Gastrocnemius medialis (tissue), 4 donors: ENCODE measurements at places on chromosomes 1 and 21.

DNA sequence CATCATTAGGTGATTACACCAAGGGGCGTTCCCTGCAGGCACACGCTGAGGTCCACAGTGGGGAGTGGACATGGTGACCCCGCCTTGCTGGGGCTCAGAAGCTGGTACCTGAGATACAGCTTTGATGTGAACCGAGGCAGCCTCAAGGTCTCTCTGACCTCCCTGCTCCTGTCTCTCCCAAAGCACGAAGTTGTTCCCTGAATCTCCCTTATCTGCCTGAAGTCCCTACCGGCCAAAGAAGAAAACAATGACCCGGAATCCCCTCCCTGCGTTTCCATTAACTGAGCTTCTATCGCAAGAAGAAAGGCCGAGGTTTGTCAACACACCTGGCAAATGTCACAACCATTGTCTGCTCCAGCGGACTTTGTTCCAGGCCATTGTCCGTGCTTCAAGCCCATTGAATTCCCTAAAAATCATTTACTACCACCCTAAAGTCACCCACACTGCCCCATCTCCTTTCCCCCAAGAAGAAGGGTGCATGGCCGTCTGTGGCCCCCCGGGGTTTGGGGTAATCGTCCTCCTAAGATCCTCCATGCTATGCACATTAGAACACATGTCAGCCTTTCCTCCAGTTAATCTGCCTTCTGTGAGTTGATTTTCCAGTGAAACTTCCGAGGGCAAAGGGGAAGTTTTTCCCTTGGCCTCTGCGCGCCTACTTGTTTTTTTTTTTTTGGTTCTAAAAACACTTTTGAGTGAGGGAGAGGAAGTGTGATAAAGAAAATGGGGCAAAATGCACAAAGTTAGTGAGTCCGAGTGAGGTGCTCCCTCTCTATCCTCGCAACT lies 48.1 kb upstream of the COL18A1 start:
- no peak for DNase-seq

GRCh38 chr1:226526801-226527595 lies 21.6 kb upstream of the STUM start:
- DNase-seq, result peak; percentile 30

- DNase-seq, result peak; percentile 82
Measured at GRCh38 chr1:19074902-19075721, 118.6 kb upstream of the IFFO2 start.

- DNase-seq, result no peak
Measured at GRCh38 chr1:240946926-240947325, 335.0 kb upstream of the GREM2 start.

DNA sequence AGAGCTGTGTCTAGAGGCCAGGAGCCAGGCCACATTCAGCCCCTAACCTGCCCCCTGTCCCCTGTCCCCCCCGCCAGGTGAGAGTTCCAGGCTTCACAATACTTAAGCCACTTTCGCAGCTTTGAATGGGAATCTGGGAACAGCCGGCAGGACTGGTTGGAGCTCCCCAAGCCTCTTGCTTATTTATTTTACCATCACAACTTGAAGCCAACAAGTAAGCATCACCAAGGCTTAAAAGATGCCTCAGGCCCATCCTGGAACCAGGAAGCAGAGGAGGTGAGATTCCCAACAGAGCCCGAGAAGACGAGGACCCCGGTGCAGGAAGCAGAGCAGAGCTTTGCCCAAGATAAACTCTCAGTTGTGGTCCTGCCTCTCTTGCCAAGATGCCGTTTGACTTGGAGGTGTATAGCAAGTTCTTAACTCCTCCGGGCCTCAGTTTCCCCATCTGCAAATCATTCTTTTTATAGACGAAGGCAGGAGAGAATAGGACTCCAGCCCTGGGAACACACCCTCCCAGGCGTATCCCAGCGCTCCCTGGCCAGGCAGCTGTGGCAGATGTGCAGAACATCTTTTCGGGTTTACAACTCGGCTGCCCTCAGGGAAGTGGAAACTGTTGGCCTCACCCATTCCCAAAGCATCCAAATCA lies 66.8 kb upstream of the SLC25A33 start:
- no peak for DNase-seq

GRCh38 chr21:33443194-33443593 lies 36.6 kb downstream of the TMEM50B start:
- no peak for DNase-seq

GRCh38 chr1:179770887-179771502 lies 27.9 kb downstream of the FAM163A start:
- no peak for DNase-seq

- DNase-seq, result peak; percentile 98
Measured at GRCh38 chr1:65419681-65420589, 533 bp upstream of the LEPR start.

DNA sequence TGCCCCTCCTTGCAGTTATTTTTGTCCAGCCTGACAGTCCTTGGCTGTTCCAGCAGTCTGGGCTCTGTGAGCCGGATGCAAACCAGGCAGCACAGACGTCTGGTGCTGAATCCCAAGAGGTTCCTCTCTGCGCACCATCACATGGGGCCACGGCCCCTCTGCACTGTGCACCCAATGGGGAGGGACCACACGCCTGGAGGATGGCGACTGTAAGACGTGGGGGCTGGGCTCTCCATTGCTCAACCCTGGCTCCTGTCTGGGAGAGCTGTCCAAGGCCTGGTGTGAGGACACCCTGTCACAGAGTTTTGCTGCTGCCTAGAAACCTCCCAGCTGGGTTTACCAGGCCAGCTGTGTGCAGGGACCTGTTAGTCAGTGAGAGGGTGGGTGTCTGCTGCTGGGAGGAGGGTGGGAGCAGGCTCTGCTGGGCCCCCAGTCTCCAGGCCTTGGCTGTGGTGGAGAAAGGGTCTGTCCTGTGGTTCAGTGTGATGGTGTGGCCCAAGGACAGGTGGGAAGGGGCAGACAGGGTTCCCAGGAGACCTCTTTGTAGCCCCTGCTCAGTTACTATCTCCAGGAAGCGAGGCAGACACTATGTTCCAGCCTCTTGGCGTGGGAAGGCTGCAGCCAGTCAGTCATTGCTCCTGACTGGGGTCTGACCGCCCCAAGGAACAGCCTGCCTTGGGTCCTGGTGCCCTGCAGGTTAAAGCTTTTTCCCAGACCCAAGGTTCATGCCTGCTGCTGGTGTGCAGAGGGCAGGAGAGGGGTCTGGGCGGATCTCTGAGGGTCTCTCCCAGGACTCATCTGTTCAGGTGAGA lies 13.8 kb downstream of the HEYL start:
- peak; percentile 65 for DNase-seq

- DNase-seq, result no peak
Measured at GRCh38 chr1:33219886-33220661, 36.2 kb upstream of the ZNF362 start.

DNA sequence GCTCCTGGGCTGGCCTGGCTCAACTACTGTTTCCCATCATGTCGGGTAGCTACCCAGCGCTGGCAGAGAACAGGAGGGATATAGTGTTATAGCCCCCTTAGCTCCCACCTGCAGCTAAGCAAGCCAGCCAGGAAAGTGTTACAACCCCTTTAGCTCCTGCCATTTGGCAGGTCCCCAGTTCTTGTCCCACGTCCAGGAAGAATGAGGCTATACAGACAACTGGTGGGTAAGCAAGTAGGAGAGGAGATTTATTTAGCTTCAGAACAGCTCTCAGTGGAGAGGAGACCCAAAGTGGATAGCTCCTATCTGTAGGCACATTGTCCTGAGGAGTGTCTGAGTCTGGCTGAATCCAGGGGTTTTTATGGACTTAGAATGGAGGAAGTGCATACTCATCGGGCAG lies 741.1 kb upstream of the B3GALT2 start:
- DNase-seq, result no peak

GRCh38 chr1:73998348-73998959 lies 199.5 kb downstream of the LRRIQ3 start:
- no peak for DNase-seq

DNA sequence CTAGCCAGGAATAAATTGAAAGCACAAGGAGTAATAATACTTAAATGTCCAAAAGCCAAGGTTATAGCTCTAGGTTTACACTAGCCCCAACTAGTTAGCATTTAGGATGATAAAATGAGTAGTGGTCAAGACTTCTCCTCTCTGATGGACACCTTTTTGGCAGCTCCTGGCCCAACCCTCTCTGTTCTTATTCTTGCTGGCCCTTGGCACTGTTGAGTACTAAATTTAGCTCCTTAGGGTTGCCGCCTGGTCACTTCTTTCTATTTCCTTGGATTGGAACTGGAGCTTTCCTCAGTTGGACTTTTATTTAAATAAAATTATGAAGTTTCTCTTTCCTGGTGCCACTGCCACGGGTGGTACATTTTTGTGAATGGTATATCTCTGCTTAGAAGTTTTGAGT lies 28.3 kb downstream of the ARID1A start:
- DNase-seq, result peak; percentile 33

GRCh38 chr1:110787328-110788071 lies 85.4 kb upstream of the CD53 start:
- DNase-seq, result no peak

- DNase-seq, result no peak
Measured at GRCh38 chr1:66371233-66372005, 162.5 kb upstream of the SGIP1 start.

DNA sequence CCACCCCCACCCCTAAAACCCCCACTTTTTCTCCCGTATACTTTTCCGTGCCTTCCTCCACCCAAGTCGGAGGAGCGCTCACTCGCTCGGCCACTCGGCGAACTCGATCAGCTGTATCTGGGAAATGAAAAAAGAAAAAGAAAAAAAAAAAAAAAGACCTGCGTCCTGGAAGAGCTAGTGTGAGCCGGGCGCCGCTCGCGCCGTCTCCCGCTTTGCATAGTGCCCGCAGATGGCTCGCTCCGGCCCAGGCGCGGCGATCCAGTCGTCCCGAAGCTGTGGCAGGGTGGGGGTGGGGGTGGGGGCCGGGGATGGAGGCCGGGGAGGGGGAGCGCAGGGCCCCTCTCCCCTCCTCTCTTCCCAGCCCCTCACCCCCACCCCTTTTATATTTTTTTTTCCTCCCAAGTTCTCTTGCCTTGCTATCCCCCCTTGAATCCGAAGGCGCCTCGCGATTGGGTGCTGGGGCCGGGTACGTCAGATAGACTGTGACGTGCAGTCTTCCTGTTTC lies 299 bp upstream of the PROX1 start:
- DNase-seq, result no peak

GRCh38 chr1:85325920-85326319 lies 49.5 kb upstream of the BCL10 start:
- DNase-seq, result no peak

GRCh38 chr1:100246738-100247137 lies 2.9 kb downstream of the DBT start:
- no peak for DNase-seq

GRCh38 chr1:206734499-206735142 lies 36.0 kb upstream of the IL19 start:
- DNase-seq, result no peak

- no peak for DNase-seq
Measured at GRCh38 chr1:152367436-152367835, 7.6 kb upstream of the FLG2 start.

GRCh38 chr1:185008838-185009237 lies 34.5 kb upstream of the NIBAN1 start:
- DNase-seq, result no peak

DNA sequence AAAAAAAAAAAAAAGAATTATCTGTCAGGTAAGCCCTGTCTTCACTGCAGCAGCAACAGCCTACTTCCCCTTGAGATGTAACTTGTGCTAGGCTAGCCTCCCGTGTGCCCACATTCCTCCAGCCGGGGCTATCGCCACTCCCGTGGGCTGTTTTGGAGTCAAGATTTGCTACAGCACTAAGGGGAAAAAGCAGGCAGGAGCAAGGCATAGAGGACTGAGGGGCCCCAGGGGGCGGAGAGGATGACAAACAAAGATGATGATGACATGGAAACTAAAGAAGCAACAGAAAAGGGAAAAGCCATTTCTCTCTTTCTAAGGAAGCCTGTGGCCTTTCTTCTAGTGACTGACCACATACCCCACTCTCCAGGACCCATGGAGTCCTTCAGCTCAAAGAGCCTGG lies 1.9 kb downstream of the TNFAIP8L2 start:
- no peak for DNase-seq

GRCh38 chr1:27535386-27535785 lies 45.4 kb upstream of the WASF2 start:
- DNase-seq, result no peak

DNA sequence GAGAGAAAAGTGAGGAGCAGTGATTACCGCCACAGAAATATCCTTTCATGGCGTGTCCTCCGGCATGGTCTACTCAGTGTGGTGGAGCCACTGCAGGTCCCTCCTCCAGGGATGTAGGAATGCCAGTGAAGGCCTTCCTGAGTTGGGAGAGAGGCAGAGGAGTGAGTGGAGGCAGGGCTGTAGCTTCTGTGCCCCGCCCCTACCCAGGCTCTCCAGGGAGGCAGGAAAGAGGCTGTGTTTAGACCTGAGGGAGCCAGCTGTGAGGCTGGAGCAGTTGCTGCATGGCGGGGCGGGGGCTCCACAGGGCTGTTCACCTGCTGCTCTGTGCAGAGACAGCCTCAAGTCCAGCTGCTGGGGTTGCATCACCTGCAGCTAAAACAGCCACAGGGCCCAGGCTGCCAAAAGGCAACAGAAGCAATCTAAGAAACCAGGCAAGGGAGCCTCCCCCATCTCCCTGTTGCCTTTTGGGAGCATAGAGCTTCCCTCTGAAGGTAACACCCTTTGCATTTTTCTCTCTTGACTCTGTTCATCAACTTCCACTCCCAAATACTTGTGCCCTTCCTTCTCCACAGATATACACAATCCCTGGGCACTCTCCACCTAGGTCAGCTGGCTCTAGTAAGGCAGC lies 801 bp upstream of the ANXA9 start:
- no peak for DNase-seq

DNA sequence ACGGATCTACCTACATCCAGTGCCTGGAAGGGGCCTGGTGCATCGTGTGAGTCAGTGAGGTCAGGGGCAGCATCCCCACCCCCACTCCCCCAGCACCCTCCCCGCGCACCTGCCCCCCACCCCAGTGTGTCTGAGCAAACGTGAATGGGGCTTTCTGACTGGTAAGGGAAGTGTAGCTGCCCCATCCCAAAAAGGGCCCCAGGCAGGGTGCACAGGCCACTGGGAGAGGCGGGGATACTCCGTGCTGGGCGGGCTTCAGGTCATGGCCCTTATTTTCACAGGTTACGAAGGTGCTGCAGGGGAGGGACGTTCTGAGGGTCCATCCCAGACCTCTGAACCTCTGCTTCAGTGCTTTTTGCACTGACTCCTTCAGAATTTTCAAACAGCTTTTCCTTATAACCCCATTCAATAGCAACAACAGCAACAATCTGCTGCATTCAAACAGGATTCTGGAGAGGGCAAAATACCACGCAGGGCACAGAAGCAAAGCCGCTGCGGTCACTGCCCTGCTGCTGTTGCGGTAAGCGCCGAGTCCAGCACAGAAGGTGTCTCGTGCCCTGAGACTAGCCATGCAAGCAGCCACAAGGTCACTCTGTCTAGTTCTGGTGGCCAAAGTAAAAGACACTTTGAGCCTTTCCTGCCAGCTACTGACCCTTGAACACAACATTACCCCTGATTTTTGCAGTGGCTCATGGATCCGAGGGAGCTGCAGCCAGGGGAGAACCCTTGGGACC lies 10.3 kb downstream of the TTC34 start:
- DNase-seq, result no peak

DNA sequence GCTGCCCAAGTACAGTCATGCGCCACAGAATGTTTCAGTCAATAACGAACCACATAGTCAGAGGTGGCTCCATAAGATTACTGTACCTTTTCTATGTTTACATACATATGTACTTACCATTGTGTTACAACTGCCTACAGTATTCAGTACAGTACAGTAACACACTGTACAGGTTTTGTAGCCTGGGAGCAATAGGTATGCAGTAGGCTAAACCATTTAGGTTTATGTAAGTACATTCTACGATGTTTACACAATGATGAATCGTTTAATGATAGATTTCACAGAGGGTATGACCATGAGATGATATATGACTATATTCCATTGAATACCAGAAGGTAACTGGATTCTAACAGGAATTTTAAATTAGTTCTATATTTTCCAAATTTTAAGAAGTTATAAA lies 10.5 kb downstream of the YY1AP1 start:
- no peak for DNase-seq

GRCh38 chr1:2344744-2345296 lies 46.5 kb downstream of the MORN1 start:
- no peak for DNase-seq
